ENCODE measurements at places on chromosomes 11 and 22.

DNA sequence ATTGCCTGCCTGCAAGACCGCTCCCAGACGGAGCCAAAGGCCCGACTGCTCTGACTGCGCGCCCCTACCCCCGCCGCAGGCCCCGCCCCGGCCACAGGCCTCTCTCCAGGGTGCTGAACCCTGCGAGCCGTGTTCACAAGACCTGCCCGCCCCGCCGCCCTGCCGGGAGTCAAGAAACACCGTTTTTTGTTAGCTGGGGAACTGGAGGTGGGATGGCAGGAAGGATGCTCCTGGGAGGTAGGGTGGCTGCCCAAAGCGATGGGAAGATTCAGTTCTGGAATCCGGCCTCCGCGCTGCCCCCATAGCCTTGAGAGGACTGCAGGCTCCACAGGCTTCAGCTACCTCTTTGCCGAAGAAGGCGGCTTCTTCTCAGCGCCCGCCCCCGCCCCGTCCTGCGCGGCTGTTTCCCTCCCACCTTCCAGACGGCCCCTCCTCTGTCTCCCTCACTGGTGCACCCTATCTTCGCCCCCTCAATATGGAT is 2.7 kb upstream of the PDE2A start:
- peak; percentile 50 for DNase-seq

- DNase-seq: peak; percentile 95
Observed at GRCh38 chr22:23767673-23768548, at the start of gene CHCHD10. Gene CHCHD10, minus strand, starts transcription at chr22:23767972. Its CDS starts 98 bp downstream, at chr22:23767874.

- no peak for DNase-seq
Observed at GRCh38 chr11:69352715-69353319, 58.9 kb downstream of the MYEOV start.

DNA sequence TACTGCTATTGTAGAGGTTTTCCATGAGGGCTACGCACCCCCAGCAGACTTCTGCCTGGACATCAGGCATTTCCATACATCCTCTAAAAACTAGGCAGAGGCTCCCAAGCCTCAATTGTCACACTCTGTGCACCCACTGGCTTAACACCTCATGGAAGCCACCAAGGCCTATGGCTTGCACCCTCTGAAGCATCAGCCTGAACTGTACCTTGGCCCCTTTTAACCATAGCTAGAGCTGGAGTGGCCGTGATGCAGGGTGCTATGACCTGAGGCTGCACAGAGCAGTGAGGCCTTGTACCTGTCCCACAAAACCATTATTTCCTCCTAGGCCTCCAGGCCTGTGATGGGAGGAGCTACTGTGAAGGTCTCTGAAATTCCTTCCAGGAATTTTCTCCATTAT is 33.9 kb downstream of the AAMDC start:
- DNase-seq: no peak

DNA sequence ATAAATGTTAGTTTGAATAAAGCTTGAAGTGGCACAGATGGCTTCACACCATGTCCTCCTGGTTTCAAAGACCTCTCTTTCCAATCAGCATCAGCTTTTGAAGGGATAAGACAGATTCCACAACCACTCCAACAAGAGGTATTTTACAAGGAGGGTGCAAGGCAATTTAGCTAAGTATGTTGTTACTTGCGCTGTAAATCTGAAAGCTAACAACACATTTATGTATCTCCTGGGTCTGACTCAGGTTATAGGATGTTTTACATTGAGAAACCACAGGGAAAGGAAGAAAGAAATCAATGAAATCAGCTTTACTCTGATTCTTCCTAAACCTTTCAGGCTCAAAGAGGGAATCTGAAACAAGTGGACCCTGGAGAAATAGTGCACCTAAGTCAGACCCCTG is 12.1 kb downstream of the CWC15 start:
- no peak for DNase-seq

DNA sequence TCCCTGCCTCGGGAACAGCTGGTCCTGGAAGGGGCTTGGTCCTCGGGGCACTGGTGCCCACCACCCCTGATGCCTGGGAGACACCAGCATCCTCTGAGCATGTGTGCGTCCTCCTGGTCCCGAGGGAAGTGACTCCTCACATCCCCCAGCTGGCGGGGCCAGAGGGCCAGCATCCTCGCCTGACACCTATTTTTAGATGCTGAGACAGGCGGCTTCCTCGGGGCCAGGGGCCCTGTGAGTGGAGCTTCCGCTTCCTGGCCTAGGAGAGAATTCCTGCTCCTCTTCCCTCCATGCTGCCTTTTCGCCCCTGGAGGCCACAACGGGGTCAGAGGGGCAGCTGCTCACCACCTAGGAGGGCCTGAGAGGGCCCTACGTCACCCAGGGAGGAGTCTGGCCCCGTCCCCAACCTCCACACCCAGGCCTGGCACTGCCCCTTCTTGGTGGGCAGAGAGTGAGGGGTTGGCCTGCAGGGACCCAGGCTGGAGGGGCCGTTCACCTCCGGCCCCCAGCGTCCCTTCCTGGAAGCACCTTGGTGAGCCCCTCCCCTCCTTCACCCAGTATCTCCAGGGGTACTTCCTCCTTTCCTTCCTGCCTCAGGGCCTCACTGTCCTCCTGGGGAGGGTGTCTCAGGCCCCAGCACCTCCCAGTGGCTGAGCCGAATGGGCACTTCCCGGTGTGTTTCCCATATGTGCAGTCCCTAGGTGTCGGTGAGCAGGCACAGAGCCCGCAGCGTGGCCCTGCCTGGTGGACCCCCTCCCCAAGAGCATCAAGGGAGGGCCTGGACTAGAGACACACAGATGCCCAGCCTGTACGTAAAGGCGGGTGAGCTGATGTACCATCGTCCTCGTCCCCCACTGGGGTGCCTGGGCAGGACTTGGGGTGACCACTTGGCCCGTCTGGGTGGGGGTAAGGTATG is 6.1 kb downstream of the CD81 start:
- DNase-seq: peak; percentile 60

DNA sequence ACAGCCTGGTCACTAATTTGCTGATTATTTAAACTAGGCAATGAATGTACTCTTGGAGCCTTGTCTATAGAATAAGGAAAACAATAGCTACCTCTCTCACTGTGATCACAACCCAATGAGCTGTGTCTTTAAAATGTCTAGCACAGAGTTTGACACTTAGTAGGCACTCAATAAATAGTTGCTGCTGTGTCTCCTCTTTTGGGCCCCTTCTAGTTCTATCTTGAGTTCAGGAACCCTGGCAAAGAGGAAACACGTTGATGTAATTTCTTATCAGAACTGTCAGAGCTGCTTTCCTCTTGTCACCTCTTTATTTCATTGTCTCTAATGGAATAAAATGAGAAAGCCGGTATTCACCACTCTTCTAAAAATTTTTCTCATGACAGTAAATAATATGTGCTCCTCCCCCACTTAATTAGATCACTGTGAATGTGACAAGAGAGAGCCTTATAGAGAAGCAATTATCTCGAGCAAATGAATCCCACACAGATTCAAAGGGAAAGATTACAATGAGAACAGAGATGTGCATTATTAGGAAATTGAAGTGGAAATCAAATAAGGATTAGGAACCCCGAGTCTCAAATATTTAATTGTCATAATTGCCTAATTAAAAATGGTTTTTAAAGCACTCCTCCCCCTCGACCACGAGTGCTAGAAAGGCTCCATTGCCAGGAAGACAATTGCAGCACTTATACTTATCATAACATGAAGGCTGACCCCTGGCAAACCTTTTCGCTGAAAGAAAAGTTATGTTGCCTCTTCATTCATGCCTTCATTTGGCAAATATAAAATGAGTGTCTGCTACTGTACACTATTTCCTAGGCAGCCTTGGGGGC is 175.0 kb upstream of the BDNF start:
- DNase-seq: no peak

GRCh38 chr11:35168671-35169070 is 29.7 kb downstream of the CD44 start:
- no peak for DNase-seq

DNA sequence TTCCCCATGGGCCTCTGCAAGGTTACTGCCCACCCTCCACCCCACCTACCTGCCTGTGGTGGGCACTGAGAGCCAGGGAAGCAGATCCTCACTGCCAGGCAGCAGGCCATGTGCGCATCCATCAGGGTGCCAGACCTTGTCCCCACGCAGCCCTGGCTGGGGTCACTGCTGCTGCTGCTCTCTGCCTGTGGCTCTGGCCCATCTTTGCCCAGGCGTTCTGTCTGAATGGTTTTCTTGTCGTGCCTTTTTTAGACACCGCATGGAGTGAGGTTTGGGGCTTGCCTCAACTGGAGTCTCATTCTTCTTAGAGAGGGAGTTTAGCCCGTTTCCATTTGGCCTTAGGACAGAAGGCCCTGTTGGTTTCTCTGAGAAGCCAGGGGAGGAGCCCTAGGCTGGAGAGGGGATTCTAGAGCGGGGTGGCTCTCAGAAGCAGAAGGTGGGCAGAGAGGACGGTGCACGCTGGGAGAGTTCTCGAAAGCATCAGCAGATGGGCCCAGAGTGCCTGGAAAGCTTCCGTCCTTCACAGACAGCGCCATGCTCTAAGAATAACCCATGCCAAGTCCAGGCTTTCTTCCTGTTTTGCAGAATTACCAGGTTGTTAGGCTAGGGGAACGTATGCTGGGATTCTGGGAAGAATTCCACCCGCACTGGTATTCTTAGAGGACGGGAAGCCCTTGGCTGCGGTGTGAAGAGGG is 8.1 kb downstream of the TANGO2 start:
- no peak for DNase-seq

DNA sequence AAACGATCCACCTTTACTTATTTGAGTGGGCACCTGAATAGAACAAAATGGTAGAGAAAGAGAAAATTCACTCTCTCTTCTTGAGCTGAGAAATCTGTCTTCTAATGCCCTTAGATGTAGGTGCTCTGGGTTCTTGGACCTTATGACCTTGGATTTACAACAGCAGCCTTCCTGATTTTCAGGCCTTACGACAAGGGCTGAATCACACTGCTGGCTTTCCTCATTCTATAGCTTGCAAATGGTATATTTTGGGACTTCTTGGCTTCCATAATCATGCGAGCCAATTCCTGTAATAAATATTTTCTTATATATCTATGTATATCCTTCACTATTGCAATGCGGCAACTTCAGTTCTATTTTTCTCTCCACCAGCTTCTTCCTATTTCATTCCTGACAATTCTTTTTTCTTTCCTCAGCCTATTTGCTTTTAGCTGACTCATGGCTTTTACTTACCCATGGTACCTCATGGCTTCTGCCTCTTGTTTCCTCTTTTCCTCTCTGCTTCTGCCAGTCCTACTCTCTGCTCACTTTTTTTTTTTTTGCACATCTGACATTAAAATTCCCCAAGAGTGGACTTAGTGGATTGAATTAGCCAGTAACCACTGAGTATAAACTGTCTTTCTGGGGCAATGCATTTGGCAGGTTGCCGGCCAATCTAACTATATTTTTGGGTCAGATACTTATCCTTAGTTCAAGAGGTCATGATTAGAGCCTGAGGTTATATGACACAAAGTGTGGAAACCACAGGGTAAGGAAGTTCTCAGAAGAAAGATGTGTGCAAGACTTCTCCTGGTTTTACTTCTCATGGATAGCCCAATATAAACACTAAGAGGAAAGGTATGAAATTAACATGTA is 359.5 kb downstream of the TMEM135 start:
- no peak for DNase-seq

GRCh38 chr11:24747275-24748251 is 250.7 kb downstream of the LUZP2 start:
- no peak for DNase-seq

- DNase-seq: no peak
Observed at GRCh38 chr22:37234736-37235711, 9.0 kb downstream of the RAC2 start.

DNA sequence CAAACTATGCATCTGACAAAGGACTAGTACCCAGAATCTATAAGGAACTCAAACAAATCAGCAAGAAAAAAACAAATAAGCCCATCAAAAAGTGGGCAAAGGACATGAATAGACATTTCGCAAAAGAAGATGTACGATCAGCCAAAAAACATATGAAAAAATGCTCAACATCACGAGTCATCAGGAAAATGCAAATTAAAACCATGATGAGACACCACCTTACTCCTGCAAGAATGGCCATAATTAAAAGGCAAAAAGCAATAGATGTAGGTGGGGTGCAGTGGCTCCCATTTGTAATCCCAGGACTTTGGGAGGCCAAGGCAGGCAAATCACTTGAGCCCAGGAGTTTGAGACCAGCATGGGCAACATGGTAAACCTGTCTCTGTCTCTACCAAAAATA is 10.4 kb upstream of the OR10V1 start:
- DNase-seq: no peak

DNA sequence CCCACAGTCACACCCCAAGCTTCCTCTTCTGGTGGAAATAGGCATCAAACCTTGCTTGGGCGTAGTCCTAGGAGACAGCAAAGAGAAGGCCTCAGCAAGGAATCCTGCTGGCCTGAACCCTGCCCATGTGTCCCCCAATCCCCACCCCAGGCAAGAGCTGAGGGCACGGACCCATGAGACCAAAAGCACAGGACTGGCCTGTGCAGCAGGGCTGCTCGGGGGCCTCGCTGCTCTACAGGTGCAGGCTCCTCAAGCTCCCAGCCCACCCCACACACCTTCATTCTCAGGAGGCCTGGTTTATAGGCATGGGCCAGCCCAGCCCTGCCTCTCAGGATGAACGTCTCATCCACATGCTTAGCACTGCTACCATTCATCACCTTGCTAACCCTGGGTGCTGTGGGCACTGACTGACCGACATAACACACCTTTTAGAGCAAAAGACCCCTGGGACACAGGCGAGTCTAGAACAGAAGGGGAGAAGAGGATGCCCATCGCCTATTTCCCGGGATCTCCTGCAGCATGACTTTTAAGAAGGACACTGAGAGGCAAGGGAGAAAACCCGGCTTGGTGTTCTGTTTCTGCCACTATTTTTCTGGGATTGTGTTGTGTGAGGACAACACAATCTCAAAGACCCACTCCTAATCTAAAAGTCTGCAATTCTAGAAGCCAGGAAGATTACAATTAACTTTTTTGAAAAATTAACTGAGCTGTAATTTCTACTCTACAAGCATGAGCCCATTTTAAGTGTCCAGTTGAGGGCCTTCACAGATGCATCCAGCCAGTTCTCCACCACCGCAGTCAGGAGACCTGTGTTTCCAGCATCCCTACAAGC is 15.4 kb downstream of the TCIRG1 start:
- DNase-seq: no peak

GRCh38 chr11:41320238-41320637 is 139.2 kb downstream of the LRRC4C start:
- no peak for DNase-seq

DNA sequence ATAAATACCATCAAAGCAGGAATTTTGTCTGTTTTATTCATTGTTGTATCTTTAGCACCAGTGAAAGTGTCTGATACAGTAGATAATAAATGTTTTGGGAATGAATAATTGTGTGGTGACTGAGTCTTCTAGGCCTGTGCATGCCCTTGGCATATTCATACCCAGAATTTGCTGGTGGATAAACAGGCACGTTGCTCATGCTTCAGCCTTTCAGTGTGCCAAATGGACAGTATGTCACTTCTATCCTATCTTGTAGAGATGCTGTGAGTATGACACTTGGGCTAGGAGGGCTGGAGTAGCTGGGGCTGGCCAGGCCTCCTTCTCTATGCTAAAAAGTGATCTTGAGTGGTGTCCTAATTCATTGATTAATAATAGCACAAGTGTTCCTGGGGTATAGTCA is 287.3 kb upstream of the DDI1 start:
- DNase-seq: no peak

GRCh38 chr11:58465690-58466089 is 23.7 kb upstream of the OR5B12 start:
- no peak for DNase-seq
